Epithelial cell of proximal tubule (primary cell): ENCODE measurements at places on chromosomes 4 and X. TPM values are rescaled to one million over a fixed set of nuclear protein-coding genes. Genes with fewer than 3 reads are reported as not detected.
A peak's percentile ranks its signal among the peaks of the same experiment; 100 is the strongest.

SLC9A7 gene
- total RNA-seq = 10.7 and 23.2 TPM in 2 replicates

HTN1 gene
- not detected in 2 replicates for total RNA-seq

MAGED4 gene
- 13.2 and 76.4 TPM in 2 replicates for total RNA-seq

RBPJ gene
- 38.6 and 76.0 TPM in 2 replicates for total RNA-seq

UCHL1 gene
- 1,473 and 2,223 TPM in 2 replicates for total RNA-seq

DGKK gene
- under 0.01 TPM in 1 of 2 replicates, not detected in the other for total RNA-seq

- DNase-seq = no peak
Measured at GRCh38 chr4:10239982-10240654, 123.5 kb upstream of the WDR1 start.

DNA sequence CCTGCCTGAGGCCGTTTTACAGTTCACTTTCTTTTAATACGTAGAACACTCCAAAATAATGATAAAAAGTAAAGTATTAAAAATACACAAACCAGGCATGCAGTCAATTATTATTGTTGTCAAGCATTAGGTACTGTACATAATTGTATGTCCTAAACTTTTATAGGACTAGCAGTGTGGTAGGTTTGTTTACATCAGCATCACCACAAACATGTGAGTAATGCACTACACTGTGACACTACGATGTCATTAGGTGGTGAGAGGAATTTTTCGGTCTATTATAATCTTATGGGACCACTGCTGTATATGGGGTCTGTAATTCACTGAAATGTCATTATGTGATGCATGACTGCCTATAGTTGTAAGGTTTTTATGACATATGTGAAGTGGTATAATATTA, 149.5 kb upstream of the SH3RF1 start:
- DNase-seq = no peak

DNA sequence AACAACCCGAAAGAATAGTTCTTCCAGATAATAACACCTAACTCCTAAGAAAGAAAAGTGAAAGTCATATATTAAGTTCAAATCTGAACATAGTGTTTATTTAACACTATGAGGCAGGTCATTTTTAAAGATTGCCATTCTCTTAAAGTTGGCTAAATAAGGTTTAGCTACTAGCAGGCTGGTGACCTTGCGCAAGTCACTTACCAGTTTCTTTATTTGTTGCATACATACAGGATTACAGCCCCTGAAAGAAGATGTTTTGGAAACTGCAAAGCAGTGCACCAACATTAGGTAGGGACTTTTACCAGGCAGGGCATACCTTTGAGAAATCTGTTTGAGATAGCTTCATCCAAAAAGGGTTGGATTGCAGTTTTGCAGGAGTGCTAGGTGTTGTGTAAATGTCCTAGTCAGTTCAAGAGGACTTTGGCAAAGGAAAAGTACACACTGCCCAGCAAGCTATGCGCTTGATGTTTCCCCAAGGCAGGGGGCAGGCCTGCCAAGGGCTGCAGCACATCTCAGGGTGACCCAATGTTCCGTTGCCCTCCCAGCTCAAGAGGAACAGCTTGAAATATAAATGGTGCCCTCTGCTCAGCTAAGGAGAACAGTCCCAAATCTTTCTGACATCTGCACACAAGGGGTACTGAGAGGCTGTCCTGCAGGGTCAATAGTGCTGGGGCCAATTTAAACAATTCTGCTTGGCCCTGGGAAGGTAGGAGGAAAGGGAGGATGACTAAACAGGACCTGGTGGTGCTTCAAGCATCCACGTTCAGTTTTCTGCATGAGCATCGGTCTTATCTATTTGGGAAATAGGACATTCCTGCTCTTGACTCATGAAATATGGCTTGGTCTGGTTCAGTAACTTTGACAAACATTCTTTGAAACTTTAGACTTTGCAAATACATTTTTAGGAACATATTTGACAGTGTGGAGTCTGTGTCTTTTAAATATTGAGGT, 130.8 kb downstream of the COL4A6 start:
- DNase-seq = no peak

- no peak for DNase-seq
Measured at GRCh38 chr4:139754938-139755337, 89.3 kb downstream of the MGST2 start.

GRCh38 chr4:95556207-95556859, 7.6 kb upstream of the UNC5C start:
- peak; percentile 60 for DNase-seq

DNA sequence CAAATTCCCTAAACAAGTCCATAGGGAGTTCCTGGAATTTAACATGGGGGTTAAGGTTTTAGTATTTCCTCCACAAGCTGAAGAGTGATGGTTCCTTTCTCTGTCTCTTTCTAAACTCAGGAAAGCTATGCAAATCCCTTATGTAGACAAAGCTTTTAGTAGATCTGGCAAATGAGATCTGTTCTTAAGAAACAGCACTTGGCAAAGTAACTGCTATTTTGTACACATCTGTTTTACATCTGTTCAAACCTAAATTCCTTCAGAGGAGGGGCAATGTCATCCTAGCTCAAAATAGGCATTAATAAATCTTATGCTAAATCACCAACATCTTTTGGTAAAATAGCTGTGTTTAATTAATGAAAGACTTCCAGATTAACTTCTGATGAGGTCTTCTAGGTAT, 137.8 kb upstream of the TBC1D9 start:
- no peak for DNase-seq

- DNase-seq = no peak
Measured at GRCh38 chr4:173332021-173332487, 2.1 kb downstream of the HMGB2 start.

DNA sequence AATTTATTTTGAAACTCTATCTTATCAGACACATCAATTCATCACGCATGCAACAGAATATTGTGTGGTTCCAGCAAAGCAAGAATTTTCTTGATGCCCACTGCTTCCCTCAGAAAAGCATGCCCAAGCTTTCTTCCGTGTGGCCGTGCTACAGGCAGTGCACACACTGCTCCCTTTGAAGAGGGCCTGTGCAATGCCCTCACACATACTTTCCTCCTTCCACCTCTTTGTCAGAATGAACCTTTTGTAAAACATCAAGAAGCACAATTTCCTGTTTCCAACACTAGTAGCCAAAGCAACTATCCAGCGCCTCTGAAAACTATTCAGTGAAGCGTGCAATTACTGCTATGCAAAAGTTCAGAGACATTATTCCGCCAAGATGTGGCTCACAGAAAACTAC, 201.7 kb downstream of the NLGN4X start:
- DNase-seq = no peak

DNA sequence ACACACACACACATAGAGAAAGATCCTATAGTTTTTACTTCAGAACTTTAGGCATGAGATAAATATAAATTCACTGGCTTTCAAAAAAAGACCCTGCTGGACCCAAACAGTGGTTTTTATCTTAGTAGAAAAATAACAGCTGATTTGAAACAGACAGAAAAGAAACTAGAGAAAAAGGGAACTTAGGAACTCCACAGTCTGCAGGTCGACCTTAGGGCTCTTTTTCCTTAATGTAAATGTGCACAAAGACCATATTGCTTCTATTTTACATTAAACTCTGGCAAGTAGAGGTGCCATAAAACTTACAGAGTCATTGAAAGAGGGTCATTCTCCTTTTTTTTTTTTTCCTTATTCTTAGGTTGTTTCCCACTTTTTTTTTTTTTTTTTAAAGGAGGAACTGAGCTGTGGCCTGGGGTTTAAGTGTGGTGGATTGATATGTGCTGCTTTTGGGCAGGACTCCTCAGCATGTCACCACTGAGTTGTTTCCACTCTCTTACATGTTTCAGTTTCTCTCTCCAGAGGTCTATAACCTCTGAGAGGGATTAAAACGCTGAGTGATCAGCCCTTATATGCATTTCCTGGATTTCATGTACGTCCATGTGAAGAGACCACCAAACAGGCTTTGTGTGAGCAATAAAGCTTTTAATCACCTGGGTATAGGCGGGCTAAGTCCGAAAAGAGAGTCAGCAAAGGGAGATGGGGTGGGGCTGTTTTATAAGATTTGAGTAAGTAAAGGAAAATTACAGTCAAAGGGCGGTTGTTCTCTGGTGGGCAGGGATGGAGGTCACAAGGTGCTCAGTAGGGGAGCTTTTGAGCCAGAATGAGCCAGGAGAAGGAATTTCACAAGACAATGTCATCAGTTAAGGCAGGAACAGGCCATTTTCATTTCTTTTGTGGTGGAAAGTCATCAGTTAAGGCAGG, 70.8 kb upstream of the PACRGL start:
- no peak for DNase-seq

- no peak for DNase-seq
Measured at GRCh38 chr4:1187182-1187581, 14.8 kb upstream of the SPON2 start.

- DNase-seq = peak; percentile 20
Measured at GRCh38 chrX:49106930-49107329, 16.6 kb downstream of the GPKOW start.

- no peak for DNase-seq
Measured at GRCh38 chr4:118389721-118390120, 36.9 kb upstream of the PRSS12 start.

GRCh38 chrX:69232945-69233344, 67.7 kb upstream of the PJA1 start:
- peak; percentile 3 for DNase-seq

DNA sequence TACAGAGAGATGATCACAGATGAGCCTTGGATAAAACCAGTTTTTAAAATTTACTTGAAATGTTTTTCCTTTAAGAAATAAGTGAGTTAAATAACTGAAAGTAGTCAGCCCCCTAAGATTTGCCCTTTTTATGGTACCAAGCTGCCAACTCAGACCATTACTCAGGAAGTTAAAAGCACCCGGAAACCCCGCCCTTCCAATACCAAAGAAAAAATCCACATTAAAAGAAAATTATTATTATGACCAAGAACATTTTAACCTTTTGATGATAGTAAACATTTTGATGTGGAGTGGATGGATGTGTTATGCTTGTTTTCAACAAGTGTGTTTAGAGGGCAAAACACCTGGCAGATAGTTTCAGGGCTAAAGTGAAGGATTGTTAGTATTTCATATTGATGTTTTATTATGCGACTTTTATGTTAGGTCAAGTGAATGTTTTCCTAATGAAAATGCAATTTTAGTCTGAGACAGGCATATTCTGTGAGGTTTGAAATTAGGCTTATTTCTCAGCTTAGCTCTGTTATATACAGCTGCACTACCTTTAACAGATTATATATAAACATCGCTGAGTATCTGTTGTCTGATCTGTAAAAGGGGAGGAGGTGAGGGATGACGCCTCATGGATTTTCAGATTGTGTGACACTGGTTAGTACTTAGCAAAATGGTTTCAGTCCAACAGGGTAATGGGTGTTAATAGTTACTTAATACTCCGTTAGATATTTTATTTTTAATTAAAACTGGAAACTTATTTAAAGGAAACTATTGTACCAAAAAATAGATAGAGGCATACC, 89.0 kb downstream of the KDM6A start:
- DNase-seq = no peak

DNA sequence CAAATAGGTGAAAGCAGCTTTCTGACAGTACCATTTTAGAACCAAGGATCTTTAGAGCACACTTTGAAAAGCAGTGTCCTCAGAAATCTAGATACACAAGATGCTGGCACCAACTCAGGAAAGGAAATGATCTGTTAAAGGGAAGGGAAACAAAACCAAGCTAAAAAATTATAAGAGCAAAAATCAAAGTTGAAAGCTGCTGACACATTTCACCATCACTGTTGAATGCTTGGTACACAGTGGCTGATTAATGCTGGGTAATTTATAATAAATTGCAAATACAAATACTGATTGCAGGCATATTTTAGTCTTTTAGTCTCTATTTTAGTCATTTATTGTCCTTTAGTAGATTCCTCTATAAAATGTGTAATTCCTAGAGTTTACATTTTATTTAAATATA, 1540.1 kb upstream of the PCDH10 start:
- DNase-seq = no peak

DNA sequence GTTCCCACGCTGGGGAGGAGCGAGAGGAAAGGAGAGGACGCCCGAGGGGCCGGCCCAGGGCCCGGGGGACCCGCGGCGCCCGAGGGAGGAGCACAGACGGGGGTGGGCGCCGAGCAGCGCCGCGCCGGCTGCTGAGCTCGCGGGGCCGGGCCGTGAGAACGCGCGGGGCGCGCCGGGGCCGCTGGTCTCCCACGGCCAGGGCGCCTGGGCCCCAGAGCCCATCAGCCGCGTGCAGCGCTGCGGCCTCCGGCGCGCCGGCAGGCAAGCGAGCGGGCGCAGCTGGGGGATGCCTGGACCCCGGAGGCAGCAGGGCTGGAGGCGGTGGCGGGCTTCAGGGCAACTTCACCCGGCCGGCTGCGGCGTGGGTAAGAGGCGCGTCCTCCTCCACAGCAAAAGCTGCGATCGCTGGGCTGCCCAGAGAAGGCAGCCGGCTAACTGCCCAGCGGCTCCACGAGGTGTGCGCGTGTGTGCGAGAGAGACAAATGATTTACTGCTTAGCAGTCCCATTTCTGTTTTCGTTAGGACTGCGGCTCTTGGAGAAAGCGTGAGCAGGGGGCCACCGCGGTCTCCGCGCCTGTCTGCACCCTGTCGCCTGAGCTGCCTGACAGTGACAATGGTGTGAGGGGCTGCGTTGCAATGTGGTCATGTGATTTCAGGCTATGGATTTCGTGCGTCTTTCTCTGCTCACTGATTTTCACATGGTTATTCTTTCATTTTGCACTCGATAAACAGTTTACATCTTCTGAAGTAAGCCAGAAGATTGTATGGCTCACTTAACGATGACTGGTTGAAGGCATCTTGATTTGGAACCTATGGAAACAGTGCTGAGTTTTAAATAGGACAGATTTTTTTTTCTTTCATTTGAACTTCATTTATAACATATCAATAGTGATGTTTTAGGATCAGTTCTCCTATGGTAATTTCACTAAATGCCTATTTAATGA, 1.2 kb downstream of the GUCY1A1 start:
- no peak for DNase-seq

- no peak for DNase-seq
Measured at GRCh38 chr4:67750691-67751090, 3.5 kb downstream of the GNRHR start.

DNA sequence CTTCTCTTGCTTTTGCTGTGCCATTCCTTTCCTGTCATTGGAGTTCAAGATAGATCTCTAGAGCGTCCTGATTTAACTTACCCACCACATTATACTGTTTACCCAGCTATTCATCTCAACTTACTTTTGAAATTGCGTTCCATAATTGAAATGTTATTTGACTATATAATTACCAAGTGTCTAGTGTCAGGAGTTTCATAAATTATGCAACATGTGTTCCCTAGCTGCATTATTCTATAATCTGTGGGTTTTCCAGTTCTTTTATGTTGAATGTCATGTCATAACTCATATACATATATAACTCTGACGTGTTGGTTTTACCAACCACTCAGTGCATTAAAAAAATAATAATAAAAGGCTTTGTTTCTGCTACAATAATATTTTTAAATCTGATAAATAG, 285.9 kb upstream of the ARSJ start:
- no peak for DNase-seq

- no peak for DNase-seq
Measured at GRCh38 chr4:59570860-59571476, 1629.2 kb upstream of the ADGRL3 start.

DNA sequence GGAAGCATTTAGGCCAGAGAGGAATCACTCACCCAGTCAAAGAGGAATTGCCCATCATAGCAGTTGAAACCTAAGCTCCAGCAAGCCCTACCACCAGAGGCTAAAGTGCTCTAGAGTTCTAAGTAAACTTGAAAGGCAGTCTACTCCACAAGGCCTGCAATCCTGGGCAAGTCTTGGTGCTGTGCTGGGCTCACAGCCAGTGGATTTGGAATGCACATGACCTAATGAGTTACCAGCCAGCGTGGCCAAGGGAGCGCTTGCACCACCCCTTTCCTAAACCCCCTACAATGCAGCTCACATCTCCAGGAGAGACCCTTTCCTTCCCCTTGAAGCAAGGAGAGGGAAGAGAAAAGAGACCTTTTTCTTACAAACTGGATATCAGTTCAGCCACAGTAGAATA, 445.7 kb downstream of the GASK1B start:
- no peak for DNase-seq

GRCh38 chrX:10175319-10175871, 18.6 kb downstream of the CLCN4 start:
- no peak for DNase-seq
